ENCODE measurements at places on chromosomes 5 and 9.

- DNase-seq, result no peak
Observed at GRCh38 chr9:90939351-90939750, 137.7 kb downstream of the SYK start.

DNA sequence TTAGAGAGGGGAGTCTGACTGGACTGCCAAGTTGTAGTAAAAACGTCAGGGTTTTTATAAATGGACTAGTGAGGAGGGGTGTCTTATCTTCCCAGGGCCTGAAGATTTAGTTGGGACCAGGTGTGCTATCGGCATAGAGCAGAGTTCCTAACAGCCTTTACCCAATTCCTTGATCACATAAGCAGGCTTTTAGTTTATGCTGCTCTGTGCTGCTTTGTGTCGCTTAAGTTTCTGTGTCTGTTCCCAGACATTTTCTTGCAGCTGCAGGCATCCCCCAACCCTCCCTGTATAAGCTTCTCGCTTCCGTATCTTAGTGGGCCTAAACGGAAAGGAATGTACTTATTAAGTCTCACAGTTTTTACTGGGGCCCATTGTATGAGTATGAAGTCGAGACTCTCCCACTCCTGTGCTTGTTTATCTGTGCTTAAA, 2.6 kb upstream of the SMC5 start:
- DNase-seq, result peak; percentile 90

- DNase-seq, result no peak
Observed at GRCh38 chr5:30195036-30195435, 998.5 kb upstream of the CDH6 start.

GRCh38 chr5:124905256-124906130, 159.1 kb upstream of the ZNF608 start:
- no peak for DNase-seq

DNA sequence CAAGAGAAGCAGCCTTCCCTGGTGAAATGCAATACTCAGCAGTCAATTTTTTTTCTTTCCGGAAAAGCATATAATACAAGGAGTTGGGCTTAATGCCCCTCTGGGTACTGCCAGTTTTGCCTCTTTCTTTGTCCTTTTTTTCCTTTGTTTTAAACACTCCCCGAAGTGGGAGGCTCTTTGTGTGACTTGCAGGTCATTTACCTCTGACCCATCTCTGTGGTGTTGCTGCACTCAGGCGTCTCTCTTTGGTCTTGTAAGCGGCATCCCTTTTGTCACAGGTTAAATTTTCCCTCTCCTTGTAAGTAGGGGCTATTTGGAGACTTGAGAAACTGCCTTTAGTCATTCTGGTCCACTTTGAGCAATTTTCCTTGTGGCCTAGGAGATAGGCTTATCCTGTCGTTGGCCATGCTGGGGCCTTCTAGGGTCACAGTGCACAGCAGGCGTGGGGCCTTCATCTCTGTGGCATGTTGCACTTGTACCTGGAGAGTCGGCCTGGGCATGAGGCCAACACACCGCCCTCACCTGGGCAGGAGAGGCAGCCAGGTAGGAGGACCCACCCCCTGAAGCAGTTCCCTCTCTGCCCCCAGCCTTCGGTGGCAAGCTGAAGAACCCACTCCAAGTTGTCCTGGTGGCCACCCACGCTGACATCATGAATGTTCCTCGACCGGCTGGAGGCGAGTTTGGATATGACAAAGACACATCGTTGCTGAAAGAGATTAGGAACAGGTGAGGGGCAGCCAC, 27.7 kb upstream of the CTSL start:
- DNase-seq, result no peak

DNA sequence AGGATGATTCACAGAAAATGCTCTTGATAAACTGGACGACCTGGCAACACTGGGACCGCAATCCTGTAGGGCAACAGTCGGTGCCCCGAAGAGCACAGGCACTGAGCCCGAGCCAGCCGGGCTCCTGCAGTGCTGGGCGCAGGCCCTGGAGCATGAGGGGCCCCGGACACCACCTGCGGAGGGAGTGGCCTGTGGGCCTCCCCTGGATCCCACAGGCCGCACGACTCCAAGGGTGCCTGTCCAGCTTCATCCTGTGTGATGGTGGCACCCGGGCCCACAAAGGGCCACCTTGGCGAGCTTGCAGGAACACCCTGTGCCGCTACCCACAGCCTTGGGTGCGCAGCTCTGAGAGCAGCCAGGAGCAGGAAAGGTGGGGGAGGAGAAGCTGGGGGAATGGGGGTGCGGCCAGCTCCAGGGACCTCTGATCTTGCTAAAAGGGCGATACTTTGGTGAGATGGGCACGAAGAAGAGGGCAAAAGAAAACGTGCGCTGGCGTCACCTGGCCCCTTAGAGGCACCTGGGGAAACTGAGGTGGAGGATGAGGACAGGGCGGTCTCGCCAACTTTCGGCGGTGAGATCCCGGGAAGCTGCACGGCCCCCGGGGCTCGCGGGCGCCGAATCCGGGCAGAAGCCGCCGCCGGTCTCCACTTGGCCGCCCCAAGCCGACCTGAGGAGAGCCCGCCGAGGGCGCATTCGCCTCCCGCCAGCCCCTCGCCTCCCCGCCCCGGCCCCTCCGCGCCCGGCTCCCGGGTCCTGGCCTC, 722 bp downstream of the TBC1D9B start:
- DNase-seq, result no peak

GRCh38 chr9:117718085-117718484, 13.9 kb downstream of the TLR4 start:
- DNase-seq, result peak; percentile 8

DNA sequence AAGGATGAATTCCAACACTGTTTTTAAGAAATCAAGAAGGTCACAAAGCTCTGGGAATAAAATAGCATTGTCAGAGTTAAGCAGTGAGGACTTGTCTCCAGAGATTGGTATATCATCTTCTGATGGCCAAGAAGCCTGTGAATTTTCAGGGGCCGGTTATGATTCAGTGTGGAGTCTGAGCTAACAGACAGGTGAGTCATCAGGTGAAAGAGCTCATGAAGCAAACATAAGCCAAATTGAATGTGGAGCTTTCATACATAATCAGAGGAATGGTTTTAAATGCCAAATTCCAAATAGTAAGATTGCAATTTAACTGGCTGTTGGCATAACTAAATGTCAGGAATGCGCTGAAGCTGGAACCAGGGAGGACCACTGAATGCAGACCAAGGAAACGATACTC, 494.2 kb downstream of the MTRR start:
- DNase-seq, result peak; percentile 35

- DNase-seq, result no peak
Observed at GRCh38 chr9:132543960-132544359, 38.4 kb upstream of the BARHL1 start.

GRCh38 chr9:132630116-132630515, 39.7 kb downstream of the DDX31 start:
- no peak for DNase-seq

- DNase-seq, result peak; percentile 50
Observed at GRCh38 chr5:110909950-110910349, 161.6 kb upstream of the TSLP start.
